Posterior cingulate gyrus (tissue), 11 donors: ENCODE measurements at places on chromosomes 13 and 19.

- DNase-seq: peak; percentile 88
Observed at GRCh38 chr13:50685491-50685890, 158.0 kb downstream of the DLEU7 start.

GRCh38 chr13:77062097-77062496 is 35.1 kb upstream of the FBXL3 start:
- no peak for DNase-seq

DNA sequence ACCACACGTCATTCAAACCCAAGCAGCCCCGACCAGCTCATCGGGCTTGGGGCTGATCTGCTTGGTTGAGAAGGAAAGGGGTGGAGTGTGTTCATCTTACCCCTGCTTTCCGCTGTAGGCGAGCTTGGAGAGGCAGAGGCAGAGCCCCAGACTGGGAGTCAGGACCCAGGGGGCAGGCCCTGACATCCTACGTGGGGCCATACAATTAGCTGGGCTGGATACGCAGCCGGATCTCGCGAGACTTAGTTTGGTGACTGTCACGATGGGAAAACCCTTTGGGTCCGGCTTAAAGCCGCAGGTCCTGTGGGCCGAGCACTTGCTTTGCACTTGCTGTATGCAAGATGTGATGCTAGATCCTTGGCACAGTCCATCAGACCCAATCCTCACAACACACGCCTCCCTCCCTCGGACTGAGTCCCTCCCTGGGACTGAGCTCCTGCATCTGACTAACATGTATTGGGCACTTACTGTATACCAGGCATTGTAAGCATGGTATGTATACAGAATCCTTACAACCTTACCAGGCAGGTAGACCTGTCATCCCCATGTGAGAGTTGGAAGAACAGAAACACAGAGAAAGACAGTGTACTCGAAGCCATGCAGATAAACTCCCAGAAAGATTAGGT is 3.7 kb downstream of the CEACAM16 start:
- DNase-seq: no peak

- DNase-seq: no peak
Observed at GRCh38 chr13:113551081-113552000, 33.2 kb upstream of the TFDP1 start.

GRCh38 chr19:51780270-51780669 is 14.7 kb upstream of the FPR3 start:
- DNase-seq: no peak

DNA sequence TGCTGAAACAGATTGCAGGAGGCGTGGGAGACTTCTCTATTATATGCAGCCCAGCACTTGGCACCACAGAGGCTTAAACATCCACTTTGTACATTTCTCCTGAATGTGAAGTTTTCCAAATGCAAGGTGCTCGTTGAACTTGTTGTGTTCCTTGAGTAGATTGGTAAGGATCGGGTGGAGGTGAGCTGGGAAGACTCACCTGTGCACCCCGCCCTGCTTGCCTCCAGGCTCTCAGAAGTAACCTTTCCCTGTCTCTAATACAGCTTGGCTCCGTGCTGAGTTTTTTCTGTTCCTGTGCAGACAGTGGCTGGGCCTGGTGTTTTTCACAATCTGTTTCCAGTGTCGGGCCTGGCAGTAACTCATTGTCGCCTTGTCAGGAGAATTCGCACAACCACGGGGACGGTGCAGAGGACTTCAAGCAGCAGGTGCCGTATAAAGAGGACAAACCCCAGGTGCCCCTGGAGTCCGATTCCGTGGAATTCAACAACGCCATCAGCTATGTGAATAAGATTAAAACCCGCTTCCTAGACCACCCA is 12.3 kb downstream of the SIN3B start:
- DNase-seq: no peak

- DNase-seq: peak; percentile 92
Observed at GRCh38 chr19:19732579-19733501, at the start of gene ZNF14. ZNF14 (minus strand) TSS chr19:19733112; CDS start chr19:19732958, 154 bp downstream.

- no peak for DNase-seq
Observed at GRCh38 chr13:79908381-79908780, 427.4 kb downstream of the NDFIP2 start.

GRCh38 chr13:58474581-58474980 is 843.0 kb downstream of the PCDH17 start:
- no peak for DNase-seq

- DNase-seq: peak; percentile 91
Observed at GRCh38 chr13:44128552-44129001, 245.0 kb upstream of the SERP2 start.

DNA sequence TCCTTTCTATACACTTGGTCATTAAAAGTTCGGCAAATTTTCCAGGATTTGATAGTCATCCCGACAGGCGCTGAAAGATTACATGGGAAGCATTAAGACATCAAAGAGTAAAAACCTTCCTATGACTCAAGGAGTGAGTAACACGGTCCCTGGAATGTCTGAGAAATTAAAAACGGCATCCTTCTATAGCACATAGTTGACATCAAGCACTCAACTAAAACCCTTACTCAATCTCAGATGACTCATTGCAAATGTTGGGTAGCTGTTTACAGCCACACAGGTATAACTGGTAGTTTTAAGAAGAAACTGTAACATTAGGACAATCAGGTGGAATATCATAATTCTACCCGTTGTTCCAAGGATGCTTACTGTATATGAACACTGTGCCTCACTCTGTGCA is 6.4 kb upstream of the LGALS13 start:
- no peak for DNase-seq

- DNase-seq: no peak
Observed at GRCh38 chr13:27961227-27962085, 7.7 kb downstream of the CDX2 start.

- DNase-seq: no peak
Observed at GRCh38 chr13:65154661-65155447, 2075.3 kb downstream of the PCDH9 start.

- no peak for DNase-seq
Observed at GRCh38 chr13:50323440-50324065, 308.3 kb downstream of the KCNRG start.

GRCh38 chr19:39409208-39410016 is 2.8 kb downstream of the ZFP36 start:
- peak; percentile 85 for DNase-seq
